GM04503 (cell line): ENCODE measurements at places on chromosomes 6 and 20.

DNA sequence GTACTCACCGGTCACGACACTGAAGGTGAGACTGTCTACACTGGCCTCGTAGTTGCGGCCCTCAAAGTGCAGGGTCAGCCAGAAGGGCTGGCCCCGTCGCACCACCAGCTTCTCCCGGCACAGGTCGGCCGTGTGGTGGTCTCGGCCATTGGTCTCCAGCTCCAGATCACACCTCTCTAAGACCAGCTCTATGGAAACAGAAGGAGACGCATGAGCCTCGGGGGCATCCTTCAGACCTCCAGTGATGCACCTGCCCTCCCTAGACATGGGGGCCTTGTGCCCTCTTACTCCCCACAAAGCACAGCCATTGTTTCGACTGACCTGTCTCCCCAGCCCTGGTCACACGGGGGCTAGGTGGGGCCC is 3.7 kb downstream of the TGM2 start:
- DNase-seq: no peak

DNA sequence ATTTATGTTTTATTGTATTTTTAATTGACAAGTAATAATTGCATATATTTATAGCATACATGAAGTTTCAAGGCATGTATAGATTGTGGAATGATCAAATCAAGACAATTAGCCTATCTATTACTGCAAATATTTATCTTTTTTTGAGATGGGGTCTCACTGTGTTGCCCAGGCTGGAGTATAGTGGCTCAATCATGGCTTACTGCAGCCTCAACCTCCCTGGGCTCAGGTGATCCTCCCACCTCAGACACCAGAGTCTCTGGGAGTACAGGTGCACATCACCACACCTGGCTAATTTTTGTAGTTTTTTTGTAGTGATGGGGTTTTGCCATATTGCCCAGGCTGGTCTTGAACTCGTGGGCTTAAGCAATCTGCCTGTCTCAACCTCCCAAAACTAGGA is 16.2 kb upstream of the FUCA2 start:
- no peak for DNase-seq

DNA sequence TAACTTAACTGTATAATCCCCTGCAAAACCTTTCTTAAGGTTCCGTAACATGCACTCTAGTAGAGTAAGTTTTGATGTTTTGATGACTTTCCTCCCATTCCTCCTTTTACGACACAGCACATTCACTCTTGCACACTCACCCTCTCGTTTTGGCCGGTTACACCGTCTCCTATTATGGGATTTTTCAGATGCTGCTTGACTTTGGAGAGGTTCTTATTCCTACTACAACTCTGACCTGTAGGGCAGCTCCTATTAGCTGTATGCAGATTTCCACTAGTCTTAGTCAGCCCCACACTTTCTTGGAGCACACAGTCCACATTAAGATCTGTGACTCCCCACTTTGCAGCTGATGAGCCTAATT is 223.7 kb upstream of the SYNCRIP start:
- no peak for DNase-seq

DNA sequence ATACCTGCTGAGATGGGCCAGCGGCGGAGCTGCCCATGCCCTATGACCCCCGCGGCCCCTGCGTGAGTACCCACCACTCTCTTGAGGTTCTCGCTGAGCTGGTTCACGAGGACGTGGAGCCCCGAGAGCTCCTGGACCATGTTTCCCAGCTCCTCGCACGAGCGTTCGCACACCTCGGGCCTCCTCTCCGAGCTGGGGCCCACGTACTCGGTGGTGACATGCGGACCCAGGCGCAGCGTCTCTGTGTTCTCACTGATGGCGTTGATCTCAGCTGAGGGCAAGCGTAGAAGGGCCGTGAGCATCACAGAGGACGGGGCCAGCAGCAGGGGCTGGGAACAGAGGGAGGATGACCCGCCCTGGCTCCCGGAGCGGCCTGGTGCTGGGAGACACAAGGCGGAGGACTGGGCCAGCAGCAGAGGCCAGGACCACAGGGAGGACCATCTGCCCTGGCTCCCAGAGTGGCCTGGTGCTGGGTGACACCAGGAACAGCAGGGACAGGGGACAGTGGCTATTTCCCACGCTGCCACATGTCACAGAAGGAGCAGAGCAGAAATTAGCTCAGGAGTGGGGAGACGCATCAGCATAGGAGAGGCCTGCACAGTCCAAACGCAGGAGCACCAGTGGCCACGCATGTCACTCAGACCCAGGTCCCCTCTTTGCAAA is 11.8 kb downstream of the THBS2 start:
- DNase-seq: no peak

GRCh38 chr20:7274870-7275269 is 507.4 kb downstream of the BMP2 start:
- DNase-seq: no peak

DNA sequence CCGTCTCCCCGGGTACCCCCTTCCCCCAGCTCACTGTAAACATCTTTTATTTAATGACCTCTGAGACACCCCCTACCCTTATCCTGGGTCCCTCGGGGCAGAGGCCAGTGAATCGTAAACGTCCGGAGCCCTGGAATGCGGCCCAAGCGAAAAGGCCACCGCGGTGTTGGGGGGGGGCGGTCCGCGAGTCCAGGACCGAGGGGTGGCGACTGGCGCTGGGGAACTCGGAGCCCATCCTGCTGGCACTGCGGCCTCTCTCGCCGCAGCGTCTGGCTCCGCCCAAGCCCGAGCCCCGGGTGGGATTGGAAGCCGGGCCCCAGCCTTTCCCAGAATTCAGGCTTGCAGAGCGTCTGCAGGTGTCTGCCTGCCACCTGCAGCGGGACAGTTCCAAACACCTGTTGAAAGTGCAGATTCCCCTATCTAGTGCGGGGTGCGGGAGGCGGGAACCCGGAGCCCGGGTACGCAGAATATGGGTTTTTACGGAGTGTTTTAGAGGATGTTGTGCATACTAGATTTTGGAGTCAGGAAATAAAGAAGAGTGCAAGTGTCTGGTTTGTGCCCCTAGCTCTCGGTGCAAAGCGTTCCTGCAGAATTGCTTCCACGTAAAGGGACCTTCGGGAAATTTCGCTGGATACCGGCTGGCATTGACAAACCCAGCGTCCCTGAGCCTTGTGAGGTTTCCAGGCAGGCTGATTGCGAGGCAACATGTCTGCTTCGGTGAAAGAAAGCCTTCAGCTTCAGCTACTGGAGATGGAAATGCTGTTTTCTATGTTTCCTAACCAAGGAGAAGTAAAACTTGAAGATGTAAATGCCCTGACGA is 800 bp downstream of the RWDD2A start:
- no peak for DNase-seq

GRCh38 chr6:25709761-25710160 is 44.8 kb upstream of the SLC17A4 start:
- DNase-seq: no peak

DNA sequence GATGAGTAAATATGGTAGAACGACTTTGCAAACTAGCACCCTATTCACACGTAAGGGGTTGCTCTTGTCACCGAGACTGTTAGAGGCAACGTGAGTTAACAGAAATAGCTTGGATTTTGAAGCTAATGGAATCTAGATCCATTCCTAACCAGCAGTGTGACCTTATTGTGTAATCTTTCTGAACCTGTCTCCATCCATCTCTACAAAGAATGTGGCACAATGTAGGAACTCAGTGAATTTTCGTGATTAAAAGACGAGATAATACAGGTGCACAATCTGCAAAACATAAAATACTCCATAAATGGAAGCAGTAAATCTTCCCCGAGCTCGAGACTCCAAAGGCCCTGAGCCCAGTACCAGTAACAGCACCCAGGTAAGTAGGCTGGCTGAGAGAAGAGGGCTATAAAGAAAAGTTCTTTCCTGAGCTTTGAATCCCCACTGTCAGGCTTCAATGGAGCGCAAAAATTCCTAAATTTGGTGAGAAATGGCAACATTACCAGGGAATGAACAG is 801 bp upstream of the KIFC1 start:
- DNase-seq: no peak

- DNase-seq: no peak
Observed at GRCh38 chr20:23962272-23962671, 26.3 kb downstream of the GGTLC1 start.

DNA sequence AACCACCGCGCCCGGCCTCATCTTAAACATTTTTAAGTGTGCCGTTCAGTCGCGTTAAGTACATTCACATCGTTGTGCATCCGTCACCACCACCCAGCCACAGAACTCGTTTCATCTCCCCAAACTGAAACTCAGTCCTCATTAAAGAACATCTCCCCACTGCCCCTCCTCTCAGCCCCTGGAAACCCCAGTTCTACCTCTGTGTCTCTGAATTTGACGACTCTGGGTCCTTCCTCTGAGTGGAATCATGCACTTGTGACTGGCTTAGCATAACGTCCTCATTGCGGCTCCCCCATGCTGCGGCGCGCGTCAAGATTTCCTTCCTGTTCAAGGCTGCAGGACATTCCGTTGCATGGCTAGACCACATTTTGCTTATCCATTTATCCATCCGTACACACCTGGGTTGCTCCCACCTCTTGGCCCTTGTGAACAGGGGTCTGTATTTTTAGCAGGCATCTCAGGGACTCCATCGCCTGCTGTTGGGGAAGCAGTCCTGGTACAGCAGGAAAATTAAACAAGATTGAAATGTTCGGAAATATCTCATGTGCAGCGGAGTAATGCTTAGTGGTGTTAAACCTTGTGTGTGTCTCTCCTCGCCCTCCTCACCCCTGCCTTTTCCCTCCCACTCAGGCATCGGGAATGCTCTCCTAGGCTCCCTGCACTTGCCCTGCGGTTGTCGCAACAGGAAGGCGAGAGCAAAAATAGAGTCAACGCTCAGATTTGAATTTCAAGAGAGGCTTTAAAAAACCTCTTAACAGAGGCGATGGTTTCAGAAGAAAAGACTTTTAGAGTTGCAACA is 127.9 kb downstream of the PXDC1 start:
- no peak for DNase-seq

DNA sequence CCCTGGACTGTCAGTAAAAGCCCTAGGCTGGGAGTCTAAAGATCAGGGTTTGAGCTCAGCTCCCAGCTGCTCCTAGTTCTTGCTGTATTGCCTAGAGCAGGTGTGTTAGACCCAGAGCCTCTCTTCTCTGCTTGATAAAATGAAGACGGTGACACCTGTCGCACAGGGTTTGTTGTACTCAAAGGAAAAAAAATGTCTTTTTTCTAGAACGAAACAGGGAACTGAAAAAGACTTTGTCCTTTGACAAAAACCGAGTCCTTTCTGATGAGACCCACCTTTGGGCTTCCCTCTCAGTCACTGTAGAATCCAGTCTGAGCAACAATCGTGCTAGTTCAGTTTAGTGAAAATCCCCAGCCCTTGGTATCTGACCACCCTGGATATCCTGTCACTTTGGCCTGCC is 102.1 kb upstream of the LAMP5 start:
- no peak for DNase-seq

DNA sequence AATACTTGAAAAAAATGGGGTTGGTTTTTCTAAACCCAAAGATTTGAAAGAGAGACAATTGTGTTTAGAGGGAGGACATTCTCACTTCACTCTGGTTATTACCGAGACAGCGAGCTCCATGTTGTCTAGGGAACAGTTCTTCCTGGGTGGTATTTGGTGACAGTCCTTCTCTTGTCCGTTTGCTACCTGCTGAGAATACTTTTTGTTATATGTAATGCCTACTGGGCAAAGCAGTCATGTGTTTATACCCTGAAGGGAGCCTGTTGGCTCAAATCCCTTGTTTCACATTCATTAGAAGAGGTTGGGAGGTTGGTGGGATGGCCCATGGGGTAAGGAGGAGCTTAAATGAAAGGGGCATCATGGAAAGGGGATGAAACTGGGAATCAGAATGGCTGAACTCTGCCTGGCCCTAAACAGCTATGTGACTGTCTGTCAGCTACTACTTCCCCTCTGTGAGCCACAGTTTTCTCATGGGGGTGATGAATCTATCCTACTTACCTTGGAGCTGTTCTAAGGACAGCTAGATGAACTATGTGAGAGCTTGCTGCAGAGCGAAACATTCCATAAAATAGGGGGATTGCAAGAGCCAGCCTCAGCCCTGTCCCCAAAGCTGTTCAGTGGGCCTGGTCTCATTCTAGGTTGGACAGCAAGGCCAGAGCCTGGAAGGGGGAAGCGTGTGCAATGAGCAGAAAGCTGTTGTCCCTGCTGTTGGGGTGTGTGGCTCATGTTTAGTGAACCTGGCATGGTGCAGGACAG is 43.5 kb downstream of the FNDC1 start:
- no peak for DNase-seq

GRCh38 chr6:111367393-111368088 is 115.5 kb downstream of the REV3L start:
- no peak for DNase-seq

DNA sequence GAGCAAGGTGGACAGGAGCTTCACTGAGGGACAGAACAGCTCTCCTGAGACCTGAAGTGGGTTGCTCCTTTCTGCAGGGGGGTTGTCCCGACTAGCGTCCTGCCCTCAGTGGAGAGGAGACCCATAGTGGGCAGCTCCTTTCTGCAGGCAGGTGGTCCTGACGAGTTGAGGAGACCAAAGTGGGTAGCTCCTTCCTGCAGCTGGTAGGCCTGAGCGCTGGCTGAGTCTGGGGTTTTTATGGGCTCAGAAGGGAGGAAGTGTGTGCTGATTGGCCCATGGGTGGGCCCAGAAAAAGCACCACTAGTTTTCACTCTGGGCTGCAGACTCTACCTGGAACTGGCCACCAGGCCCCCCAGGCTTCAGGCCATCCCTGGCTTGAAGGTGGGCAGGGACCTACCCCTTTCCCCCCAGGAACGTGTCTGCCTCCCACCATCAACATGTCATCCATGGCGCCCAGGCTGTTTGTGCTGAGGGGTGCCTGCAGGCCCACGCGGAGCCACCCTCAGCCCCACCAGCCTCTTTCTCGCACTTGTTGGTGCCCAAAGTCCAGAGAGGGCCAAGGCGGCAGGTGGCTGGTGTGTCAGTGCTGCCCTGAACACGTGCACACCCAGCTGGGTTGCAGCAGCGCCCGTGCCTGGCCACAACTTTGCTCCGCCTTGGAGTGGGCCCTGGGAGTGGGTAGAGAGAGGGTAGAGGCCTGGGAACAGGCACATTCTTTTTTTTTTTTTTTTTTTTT is 1.6 kb upstream of the DEK start:
- no peak for DNase-seq

- no peak for DNase-seq
Observed at GRCh38 chr20:51854921-51855320, 52.6 kb upstream of the SALL4 start.

- no peak for DNase-seq
Observed at GRCh38 chr6:104955927-104956730, 778 bp upstream of the LIN28B start.

- no peak for DNase-seq
Observed at GRCh38 chr6:42266538-42266937, 48.9 kb upstream of the MRPS10 start.

DNA sequence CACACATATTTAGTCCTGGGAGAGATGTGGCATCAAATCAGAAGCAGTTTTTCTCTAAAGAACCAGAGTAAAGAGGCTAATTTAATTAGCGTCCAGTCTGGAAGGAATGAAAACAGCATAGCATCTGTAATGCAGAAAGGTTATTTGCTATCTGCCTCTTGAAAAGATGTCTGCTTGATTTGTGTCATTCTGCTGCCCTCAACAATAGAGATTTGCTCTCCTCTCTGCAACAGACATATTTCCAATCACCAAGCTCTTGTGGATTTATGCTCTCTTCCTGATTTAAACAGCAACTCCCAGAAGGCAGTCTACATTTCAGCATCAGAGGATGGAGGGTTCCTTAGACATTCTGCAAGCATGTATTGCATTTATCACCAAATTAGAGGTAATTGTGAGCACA is 53.5 kb upstream of the AKAP12 start:
- no peak for DNase-seq
